ENCODE measurements at places on chromosomes 7 and 10.

- DNase-seq: no peak
Measured at GRCh38 chr10:75253281-75254220, 17.8 kb upstream of the COMTD1 start.

- DNase-seq: no peak
Measured at GRCh38 chr7:144885478-144885877, 49.6 kb upstream of the TPK1 start.

- no peak for DNase-seq
Measured at GRCh38 chr10:64863836-64864235, 1342.6 kb downstream of the REEP3 start.

GRCh38 chr7:15829691-15830090, 143.2 kb upstream of the MEOX2 start:
- DNase-seq: no peak

- DNase-seq: no peak
Measured at GRCh38 chr10:100810091-100810834, 64.9 kb downstream of the PAX2 start.

GRCh38 chr7:47482013-47482875, 99.7 kb downstream of the TNS3 start:
- DNase-seq: peak; percentile 19

DNA sequence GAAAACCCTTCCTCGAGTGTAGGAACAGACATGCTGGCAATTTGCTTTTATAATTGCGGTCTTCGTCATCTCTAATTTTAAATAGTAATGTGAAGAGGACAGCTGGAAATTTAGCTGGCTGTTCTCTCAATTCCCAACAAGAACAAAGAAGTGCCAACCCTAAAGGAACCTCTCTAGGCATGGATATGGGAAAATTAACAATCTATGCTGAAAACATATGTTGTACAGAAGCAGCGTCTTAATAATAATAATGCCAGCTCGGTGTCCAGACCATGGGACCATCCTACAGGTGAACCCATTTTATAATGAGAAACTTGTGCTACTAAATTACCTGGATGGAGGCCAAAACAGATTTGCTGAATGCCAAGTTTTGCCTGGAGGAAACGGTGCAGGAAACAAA, 641.4 kb upstream of the MGMT start:
- no peak for DNase-seq

DNA sequence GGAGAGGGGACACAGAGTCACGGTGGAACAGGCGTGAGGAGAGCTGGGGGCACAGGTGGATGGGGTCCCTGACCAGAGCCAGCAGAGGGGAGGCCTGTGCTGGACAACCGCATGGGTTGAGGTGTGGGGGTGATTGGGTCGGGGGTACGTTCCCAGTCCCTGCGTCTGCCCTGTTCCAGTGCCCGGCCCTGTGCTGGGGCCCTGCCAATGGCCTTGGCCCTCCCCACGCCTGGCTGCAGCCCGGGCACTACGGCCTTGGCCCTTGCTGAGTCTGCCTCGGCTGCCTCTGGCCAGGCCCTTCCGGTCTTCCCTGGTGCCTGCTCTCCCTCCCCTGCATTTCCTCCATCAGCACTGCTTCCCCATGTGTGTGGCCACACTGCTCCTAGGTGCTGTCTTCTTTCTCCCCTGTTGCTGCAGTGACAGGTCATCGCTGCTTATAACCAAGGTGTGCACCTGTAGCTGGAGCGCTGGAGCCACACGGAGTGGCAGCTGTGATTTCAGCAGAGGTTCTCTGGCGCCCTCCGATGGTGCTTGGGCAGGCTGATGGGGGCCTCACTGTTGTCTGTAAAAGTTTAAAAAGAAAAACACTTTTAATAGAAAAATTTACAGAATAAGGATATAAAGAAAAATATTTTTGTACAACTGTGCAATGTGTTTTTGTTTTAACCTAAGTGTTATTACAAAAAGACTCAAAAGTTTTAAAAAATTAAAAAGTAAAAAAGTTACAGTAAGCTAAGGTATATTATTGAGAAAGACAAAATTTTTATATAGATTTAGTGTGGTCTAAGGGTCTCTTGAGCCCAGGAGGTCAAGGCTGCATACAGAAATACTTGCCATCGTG, 45.2 kb upstream of the BHLHA15 start:
- DNase-seq: peak; percentile 62

- DNase-seq: no peak
Measured at GRCh38 chr10:79287973-79288723, 59.1 kb upstream of the PPIF start.

- DNase-seq: no peak
Measured at GRCh38 chr7:23000597-23001360, 13.2 kb downstream of the HYCC1 start.

Measured in activated naive CD8-positive, alpha-beta T cell treated with anti-CD3 and anti-CD28 coated beads for 36 hours (primary cell).